ENCODE measurements at places on chromosomes 7 and 10. TPM values are rescaled to one million over a fixed set of nuclear protein-coding genes. Genes with fewer than 3 reads are reported as not detected.

DNA sequence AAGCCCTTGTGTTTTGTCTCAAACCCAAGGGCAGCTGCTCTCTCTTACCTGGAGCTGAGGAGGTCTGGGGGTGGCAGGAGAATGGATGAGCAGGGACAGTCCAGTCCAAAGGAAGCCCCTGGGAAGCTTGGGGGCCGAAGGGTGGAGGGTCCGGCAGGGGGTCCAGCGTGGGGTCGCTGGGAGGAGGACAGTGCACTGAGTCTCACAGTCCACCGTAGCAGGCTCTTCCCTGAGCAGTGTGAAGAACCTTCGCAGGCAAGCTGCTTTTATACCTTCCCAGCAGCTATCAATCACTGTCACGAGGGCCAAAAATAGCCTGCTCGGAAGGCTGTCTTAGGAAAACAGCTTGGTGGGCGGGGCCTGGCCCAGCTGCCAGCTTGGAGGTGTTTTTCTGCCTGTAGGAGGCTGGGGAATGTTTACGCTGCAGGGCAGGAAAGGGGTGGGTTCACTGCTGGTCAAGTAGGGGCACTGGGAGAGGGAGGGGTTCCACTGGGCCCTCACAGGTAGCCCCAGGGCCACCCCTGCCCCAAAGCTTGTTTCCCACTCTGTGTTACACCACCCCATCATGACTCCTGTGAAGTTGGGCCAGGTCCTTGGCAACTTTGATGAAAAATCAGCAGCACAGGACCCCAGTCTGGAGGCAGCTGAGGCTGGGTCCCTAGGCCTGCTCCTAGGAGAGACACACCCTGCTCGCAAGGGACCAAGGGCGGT is at the start of gene DEPP1:
TSS of gene DEPP1 (minus strand) at position 240 of the 711 bp plus-strand sequence. CDS start 779 bp downstream, outside the sequence.
- ATAC-seq = peak; percentile 76

DNA sequence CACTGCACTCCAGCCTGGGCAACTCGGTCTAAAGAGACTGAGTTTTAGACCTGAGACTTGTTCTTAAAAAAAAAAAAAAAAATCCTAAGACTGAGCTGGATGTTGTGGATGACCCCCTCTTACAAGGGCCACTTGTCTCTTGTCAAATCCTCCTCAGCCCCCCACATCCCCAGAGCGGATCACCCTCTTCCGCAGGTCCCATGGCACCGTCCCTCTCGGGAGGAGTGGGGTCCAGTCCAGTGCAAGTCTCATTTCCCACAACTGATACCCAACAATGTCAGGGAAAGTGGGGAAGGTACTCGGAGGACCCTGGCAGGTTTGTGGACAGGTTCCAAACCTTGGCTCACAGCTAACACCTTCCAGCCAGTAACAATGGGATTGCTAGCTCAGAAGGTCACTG is 100.3 kb downstream of the ELFN1 start:
- no peak for ATAC-seq

The AASS gene
- total RNA-seq = 16.3 TPM

GRCh38 chr10:34721208-34721840 is 93.8 kb downstream of the PARD3 start:
- ATAC-seq = peak; percentile 51

- peak; percentile 66 for ATAC-seq
Measured at GRCh38 chr10:3095373-3096139, 28.2 kb downstream of the PFKP start.

DNA sequence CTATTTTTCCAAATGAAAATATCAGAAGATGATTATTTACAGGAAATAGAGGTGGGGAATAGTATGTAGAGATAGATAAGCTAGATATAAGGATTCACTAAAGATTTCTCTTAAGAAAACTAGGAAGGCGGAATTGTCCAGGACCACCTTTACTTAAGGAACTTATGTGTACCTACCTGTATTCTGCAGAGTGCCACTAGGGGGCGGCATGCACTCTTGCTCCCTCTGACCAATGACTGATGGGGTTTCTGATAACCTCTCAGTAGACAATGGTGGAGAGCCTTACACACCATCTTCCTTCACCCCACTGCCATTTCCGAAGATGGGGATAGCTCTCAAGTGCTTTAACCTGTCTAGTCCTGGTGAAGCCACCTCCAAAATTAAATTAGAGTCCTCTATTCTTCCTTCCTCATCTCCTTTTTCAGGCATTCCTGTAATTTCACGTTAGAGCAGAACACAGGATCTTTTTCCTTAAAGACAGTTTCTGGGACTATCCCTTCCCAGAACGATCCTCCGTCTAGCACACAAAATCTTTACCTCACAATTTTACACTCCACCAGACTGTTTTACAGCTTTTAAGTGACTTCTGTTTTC is 453.1 kb downstream of the SORCS1 start:
- ATAC-seq = peak; percentile 37

DNA sequence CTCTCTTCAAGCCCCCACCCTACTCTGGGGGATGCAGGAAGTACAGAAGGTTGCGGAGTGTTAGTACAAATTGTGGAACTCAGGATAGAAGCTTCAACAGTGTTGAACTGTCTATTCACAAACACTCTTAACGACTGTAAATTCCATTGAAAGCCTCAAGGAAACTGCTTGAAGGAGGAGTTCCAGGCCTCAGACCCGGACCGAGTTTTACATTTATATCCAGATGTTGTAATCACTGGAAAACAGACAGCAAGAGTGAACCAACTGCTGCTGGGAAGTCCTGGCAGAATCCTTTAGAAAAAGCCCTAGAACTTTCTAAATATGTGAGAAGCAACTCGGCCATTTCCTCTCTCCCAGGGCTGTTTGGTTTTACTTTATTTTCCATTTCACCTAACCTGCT is 84.1 kb upstream of the LRRC18 start:
- no peak for ATAC-seq

The ITGA8 gene
- total RNA-seq = 2.1 TPM

GRCh38 chr7:151614019-151614418 is 94.3 kb upstream of the RHEB start:
- no peak for ATAC-seq

GRCh38 chr10:108141064-108141463 is 976.6 kb upstream of the SORCS1 start:
- ATAC-seq = no peak

The DHX32 gene
- 33.6 TPM for total RNA-seq

GRCh38 chr10:102112210-102112817 is 7.9 kb downstream of the LDB1 start:
- ATAC-seq = no peak

GRCh38 chr10:11012421-11013295 is 5.0 kb upstream of the CELF2 start:
- no peak for ATAC-seq

DNA sequence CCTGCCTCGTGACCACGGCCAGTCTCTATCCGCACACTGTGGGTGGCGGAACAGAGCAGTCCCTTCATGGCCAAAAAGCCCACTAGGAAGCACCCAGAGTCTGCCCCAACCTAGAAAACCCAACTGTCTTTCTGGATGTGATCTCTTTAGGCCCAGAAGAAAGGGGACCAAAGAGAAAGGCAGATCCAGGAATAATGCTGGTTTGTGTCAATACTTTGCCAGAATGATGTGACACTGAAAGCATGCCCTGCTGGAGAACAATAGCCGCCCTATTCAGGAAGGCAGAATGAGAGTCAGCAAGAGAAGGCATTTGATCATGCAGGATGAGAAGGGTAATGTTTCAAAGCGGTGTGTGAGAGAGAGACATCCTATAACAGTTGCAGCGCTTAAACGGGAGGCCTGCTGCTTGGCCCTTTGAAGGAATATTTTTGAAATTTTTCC is 274.7 kb downstream of the USP6NL start:
- ATAC-seq = no peak
